ENCODE measurements at places on chromosomes 16 and 17.

DNA sequence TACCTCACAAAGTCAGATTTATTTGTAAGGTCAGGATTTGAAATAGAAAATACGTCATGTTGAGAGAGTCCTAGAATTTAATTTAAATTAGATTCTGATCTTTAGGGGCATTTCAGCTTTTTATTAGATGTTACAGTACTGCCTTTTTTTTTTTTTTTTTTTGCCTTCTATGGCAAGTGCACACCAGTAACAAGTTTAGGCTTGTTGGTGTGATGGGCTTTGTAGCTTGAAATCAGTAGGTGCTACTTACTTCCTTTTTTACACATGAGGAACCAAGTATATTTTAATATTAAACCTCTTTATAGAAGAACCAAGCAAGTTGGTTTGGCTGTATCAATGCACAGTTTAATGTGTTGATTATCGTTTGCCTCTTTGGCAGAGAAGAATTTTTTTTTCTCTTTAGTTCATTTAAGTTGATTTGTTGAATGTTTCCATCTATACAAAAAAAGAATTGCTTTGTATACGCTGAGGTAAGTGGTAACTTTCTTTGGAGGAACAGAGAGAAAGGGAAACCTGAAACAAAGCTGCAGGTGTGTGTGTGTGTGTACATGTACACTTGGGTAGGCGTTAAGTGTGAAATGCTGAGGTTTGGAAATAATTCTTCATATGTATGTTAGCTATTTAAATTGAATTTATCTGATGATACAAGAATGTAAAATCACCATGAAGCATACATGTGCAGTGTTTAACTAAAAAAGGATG is 15.7 kb downstream of the RBL2 start:
- DNase-seq, result no peak

DNA sequence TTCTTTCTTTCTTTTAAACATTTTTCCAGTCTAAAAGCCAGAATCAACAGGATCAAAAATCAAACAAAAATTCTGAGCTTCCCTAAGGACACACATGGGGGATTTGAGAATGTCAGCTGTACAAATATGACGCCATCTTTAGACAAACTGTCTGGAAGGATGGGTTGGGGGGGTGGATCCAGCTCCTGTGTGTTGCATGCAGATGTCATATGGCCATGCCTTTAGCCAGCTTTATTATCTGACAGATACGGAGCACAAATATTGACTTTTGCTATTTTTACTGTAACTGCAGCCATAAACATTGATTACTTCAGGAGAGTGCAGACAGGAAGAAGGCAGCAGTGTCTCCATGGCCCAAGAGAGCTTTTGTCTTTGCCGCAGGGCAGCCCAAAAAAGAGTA is 279.4 kb upstream of the ELAC2 start:
- DNase-seq, result no peak

DNA sequence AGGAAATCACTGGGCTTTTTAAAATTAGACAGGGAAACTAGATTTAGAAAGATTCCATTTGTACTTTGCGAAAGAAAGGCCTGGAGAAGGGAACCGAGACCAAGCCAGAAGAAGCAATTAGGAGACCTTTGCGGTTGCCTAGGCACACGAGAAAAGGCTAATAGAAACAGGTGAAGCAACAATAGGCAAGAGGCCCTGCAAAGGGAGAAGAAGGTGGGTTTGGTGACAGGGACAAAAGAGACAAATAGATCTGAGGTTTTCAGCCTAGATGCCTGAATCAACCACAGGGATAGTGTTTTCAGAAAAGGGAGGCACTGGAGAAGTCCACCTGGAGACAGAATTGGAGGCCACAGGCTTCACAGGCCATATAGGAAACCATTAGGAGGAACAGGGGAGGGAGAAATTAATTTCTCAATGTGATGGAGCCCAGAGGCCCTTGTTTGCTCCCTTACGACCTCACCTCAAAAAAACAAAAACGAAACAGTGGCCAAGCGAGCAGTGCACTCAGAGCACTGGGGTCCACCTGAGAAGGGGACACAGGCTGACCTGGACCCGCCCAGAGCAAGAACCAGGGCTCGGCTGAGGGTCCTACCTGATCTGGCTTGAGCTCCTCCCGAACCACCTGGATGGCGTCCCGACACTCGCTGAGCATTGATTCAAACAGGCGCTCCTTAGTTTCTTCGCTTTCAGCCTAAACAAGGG is 22.3 kb downstream of the SRP68 start:
- DNase-seq, result no peak

- DNase-seq, result peak; percentile 47
These were observed 761 bp downstream of the GAN start for GRCh38 chr16:81315271-81316175.

- DNase-seq, result no peak
These were observed 45.0 kb upstream of the ATP2A3 start for GRCh38 chr17:4009186-4009785.
